Mucosa of descending colon (tissue), 3 donors: ENCODE measurements at places on chromosomes 4 and X. TPM values are rescaled to one million over a fixed set of nuclear protein-coding genes. Genes with fewer than 3 reads are reported as not detected.

DNA sequence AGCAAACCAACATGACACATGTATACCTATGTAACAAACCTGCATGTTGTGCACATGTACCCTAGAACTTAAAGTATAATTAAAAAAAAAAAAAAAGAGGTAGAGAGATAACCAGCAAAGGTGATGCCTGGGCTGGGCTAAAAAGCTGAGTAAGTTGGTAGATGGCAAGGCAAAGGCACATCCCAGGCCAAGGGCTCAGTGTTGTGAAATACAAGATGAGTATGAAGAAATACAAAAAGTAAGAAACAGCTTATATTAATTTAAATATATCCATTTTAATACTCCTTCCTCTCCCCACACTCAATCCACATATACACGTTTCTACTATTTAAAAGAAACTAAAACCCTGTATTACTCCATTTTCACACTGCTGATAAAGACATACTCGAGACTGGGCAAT is 25.8 kb downstream of the TEC start:
- no peak for DNase-seq

DNA sequence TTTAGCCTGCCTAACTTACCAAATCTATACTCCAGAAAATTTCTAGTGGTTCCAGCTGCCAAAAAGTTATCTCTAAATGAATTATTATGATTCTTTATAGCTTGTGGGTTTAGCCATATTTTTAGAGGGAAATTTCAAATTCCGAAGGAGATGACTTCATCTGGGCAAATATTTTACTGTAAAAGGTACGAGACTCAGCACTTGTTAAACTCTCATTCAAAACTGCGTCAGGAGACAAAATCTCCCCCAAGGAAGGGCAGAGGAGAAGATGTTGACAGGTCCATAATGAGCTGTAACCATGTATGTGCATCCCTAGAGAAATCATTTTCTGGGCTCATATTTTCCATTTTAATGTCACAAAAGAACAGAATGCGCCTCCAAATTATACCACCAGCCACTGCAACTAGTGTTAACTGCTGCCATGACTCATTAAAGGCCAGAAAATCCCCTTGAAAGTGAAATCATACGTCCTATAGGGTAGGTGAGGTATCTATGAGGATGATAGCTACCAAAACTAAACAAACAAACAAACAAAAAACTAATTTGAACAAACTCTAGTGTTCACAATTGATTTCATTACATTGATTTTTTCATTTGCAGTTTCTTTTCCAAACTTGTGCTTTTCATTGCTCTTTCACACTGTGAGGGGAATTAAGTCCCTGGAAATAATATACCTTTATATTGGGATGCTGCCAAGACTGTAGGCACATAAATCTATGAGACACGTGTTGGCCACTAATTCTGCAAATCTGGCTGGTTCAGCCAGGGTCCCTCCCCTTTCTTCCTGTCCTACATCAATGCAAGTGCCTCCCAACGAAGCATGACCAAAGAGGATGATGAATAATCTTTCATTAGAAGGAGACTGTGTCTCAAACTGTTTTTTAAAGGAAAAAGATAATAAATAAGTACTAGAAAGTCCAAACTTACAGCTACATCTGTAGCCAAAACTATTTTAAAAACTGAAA is 85.8 kb downstream of the ARHGAP6 start:
- no peak for DNase-seq

FAM114A1 gene
- 59.1 TPM for total RNA-seq

DNA sequence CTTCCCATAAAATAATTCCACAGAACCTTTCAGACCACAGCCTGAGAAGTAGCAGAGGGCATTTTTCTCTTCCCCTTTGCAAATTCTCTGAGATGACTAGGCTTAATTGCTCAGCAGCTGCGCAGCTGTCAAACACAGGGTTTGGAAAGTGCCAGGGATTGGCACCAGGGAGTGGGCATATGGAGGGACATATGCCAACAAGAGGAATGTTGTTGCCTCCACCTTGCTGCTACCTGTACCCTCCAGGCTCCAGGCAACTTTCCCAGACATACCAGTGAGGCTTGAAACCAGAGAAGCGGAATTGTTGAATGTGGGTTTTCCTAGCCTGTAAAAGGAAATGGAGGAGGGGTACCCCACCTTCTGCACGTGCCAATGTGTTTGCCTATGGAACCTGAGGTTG is 256.2 kb upstream of the GPR101 start:
- DNase-seq: no peak

DNA sequence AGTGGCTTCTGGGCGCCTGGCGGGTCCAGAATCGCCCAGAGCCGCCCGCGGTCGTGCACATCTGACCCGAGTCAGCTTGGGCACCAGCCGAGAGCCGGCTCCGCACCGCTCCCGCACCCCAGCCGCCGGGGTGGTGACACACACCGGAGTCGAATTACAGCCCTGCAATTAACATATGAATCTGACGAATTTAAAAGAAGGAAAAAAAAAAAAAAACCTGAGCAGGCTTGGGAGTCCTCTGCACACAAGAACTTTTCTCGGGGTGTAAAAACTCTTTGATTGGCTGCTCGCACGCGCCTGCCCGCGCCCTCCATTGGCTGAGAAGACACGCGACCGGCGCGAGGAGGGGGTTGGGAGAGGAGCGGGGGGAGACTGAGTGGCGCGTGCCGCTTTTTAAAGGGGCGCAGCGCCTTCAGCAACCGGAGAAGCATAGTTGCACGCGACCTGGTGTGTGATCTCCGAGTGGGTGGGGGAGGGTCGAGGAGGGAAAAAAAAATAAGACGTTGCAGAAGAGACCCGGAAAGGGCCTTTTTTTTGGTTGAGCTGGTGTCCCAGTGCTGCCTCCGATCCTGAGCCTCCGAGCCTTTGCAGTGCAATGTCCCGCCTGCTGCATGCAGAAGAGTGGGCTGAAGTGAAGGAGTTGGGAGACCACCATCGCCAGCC is at the start of gene ATOH1:
ATOH1 (plus strand) TSS at position 422 of the 663 bp plus-strand sequence; CDS start at position 596, 174 bp downstream.
- peak; percentile 83 for DNase-seq

TMEM144 gene
- total RNA-seq: 32.4 TPM

DNA sequence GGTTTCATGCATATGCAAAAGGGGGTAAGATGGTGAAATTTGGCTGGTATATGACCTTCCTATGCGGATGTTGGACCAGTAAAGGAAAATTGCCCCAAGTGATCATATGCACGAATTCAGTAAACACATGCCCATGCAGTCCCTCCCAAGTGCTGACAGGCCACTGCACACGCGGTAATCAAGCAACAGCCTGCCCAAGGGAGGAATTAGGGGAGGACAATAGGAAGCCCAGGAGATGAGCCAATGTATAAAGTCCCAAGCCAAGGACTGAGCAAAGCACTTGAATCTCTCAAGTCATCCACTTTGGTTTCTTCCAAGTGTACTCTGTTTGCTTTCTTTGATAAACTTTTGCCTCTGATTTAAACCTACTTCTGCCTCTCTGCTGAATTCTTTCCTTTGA is 21.1 kb downstream of the MAGEB16 start:
- peak; percentile 1 for DNase-seq

ZNF674 gene
- total RNA-seq: 5.8 TPM

DNA sequence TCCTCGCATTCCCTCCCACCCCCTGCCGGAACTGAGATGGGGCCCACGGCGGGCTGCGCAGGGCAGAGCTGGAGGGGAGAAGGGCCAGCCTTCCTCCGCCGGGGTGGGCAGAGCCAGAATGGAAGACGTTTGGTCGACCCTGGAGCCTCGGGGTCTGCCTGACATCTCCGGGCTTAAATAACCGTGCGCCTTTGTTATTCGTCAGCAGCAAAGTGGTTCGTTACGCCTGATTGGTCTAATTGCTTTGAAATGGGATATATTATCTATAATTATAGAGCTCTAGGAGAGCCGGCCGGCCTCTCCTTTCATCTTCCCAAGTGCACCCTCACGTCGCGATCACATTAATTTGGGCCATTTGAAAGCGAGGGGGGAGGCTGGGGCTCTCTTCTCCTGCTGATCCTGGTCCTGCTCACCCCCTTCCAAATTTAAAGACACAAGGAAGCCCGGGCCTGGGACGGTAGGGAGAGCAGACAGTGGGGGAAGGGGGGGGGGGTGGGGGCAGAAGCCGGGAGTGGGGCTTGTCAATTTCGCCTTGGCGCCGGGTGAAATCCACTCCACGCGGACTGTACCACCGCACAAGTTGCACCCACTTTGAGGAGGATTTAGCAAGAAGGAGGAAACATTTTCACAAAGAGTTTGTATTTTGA is 4.7 kb upstream of the MSX1 start:
- DNase-seq: peak; percentile 8

DNA sequence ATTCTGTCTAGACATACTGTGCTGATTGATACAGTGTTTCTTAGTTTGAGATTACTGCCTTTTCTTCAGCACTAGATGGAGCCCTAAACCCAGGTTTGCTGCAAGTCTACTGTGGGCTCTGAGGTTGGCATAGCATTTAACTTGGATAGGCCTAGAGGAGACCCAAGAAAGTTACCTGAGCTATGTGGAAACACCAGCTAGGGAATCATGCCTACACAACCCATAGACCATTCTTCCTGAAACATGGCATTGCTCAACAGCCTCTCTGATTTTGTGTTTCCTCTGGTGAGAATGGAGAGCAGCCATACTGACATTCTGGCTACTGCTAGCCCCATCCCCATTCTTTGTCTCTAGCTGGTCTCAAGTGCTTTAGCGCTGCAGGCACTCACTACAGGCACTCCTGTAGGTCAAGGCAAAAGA is 287.7 kb upstream of the PCDH18 start:
- no peak for DNase-seq

NMU gene
- total RNA-seq: 1.5 TPM

DNA sequence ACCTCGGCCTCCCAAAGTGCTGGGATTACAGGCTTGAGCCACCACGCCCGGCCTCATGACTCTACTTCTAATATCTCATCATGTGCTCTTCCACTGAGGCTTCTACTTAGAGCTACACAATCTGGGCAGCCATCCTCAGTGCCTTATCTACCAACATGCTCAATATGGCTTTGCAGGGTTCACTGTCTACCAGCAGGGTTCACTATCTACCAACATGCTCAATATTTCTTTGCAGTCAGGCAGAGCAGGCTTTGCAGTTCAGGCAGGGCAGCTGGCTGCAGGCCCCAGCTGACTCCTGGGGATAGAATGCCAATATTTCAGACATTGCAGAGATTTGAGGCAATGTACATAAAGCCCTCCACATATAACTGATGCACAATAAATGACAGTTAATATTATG is 47.5 kb downstream of the PKD2 start:
- DNase-seq: no peak

HTT gene
- total RNA-seq: 71.8 TPM

GRCh38 chr4:181677201-181677600 is 566.0 kb upstream of the TENM3 start:
- no peak for DNase-seq

GRCh38 chr4:112173593-112174558 is 28.6 kb downstream of the FAM241A start:
- no peak for DNase-seq

ETDA gene
- total RNA-seq: not detected

- no peak for DNase-seq
Measured at GRCh38 chr4:111494971-111495370, 650.3 kb upstream of the FAM241A start.
